ENCODE measurements at places on chromosomes 13 and 19.

DNA sequence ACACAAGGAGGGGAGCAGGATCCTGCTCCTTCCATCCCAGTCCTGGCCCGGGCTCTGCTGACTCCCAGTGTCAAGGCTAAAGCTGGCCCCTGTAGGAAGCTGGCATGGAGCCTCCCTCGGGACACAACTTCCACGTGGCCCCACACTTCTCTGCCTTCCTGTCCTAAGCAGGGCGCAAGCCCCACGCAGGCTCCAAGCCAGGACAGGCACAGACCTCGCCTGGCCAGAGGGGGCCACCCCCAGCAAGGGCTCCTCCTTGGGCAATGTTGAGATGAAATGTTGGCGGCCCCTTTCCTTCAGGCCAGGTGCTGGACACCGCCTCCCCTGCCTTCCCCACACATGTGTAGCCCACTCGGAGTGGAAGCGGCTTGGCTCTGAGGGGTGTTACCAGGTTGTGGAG, 66.6 kb downstream of the COL4A1 start:
- no peak for DNase-seq

- peak; percentile 34 for DNase-seq
Measured at GRCh38 chr13:75326173-75327134, 155.5 kb downstream of the TBC1D4 start.

- DNase-seq = no peak
Measured at GRCh38 chr13:113973218-113974164, at the start of gene C13orf46. Gene C13orf46, minus strand, starts transcription at chr13:113974076. Its CDS starts 79 bp downstream, at chr13:113973997.

GRCh38 chr13:59997976-59998375, 165.8 kb downstream of the DIAPH3 start:
- DNase-seq = no peak

- DNase-seq = no peak
Measured at GRCh38 chr19:47520839-47521238, 6.0 kb upstream of the NAPA start.

GRCh38 chr19:19687090-19687489, 18.5 kb downstream of the ZNF101 start:
- no peak for DNase-seq

DNA sequence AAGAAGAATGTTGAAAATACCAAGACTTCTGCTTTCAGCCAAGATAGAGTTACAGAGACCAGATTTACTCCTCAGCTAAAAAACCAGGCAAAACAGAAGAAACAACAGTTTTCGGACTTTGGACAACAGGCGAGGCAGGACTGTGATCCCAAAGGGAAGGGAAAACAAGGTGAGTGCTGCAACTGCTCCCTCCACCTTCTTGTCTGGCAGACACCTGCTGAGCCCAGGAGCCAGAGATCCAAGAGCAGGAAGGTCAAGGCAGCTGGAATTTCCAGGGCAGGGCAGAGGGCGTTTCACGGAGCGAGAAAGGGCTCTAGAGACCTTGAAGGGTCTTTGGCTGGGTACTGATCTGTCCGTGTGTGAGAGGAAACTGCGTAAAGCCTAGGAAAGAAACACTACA, 32.9 kb upstream of the SLC7A9 start:
- no peak for DNase-seq

- no peak for DNase-seq
Measured at GRCh38 chr13:56713656-56714055, 427.1 kb upstream of the PRR20A start.

DNA sequence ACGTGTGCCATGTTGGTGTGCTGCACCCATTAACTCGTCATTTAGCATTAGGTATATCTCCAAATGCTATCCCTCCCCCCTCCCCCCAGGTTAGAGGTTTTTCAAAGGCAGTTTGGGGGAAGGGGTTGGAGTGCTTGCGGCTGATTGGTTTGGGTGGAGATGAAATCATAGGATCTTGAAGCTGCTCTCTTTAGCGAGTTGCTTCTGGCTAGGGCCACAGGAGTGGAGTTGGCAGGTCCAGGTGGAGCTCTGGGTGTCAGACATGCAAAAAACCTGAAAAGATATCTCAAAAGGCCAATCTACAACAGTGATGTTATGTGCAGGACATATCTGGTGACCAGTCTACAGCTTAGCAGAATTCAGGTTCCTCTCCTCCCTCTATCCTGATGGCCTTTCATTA, 32.6 kb upstream of the CXCL17 start:
- DNase-seq = no peak

- no peak for DNase-seq
Measured at GRCh38 chr13:31945202-31945961, 86.2 kb upstream of the FRY start.

DNA sequence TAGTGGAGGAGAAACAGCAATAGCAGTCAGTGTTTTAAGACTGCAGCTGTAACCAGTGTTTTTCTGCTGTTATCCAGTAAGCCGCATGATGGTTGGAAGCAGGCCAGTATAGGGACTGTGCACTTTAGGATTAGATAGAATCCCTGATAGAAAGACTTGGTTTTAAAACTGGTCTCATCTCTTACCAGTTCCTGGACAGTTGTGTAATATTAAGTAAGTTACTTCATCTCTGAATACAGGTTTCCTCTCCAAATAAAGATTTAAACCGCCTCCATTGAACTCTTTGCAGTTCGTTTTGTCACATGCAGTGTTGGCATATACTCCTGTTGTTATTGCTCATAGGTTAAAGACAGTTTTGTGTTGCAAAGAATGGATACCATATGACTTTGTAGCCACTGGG, 25.6 kb downstream of the URI1 start:
- no peak for DNase-seq

DNA sequence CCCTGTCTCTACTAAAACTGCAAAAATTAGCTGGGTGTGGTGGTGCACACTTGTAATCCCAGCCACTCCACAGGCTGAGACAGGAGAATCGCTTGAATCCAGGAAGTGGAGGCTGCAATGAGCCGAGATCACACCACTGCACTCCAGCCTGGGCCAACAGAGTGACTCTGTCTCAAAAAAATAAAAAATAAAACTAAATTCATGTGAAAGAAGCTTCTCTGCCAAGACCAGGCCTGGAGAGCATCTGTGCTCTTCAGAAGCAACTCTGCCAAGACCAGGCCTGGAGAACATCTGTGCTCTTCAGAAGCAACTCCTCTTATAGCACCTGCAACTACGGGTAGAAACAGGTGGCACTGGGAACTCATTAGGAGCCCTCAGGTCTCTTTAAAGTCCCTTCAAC, 37.7 kb downstream of the CRYL1 start:
- DNase-seq = no peak

GRCh38 chr19:54352546-54352945, 12.2 kb downstream of the LAIR1 start:
- DNase-seq = no peak

GRCh38 chr13:108944760-108945159, 315.3 kb downstream of the MYO16 start:
- DNase-seq = no peak

DNA sequence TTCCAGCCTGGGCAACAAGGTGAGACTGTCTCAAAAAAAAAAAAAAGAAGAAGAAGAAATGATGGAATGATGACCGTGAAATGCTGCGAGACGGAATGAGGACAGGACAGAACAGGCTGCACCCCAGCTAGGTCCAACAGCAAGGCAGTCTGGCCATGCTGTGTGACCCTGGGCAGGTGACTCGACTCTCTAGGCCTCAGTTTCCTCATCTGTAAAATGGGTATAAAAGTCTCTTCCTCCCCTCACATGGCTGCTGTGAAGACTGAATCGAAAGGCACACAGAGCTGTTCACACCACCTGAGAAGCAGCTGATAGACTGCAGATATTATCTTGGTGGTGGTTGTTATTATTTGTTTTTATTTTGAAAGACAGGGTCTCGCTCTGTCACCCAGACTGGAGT, 22.3 kb downstream of the PTPRS start:
- DNase-seq = no peak

DNA sequence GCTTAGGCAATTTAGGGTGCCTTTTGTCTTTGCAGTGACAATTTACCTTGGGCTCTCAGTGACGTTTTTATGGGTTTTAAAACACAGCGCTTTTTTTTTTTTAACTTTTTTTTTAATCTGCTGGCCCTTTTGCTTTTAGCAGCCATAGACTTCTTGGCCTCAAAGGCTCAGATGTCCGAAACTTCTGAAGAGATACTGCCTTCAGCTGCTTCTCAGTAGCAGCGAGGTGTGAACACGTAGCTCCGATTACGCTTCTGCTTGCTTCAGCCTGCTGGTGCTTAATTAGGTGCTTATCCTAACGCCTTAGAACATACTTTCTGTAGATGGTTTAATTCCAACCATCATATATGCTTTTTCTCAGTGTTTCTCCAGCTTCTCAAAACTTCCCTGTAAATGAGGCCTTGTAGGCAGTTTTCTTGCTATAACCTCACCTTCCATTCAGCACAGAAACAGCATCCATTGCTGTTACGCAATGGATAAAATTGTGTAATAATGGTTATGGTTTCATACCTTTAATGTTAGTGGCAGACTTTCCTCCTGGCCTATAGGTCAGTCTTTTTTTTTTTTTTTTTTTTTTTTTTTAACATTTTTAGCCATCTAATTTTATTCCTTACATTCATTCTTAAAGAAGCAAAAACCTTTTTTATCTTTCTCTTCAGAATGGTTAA, 723.9 kb downstream of the GPC5 start:
- DNase-seq = no peak

GRCh38 chr13:48629277-48629676, 24.5 kb upstream of the CYSLTR2 start:
- no peak for DNase-seq

GRCh38 chr13:29969286-29969685, 118.9 kb upstream of the UBL3 start:
- no peak for DNase-seq

- DNase-seq = no peak
Measured at GRCh38 chr19:48724796-48725753, 5.5 kb upstream of the MAMSTR start.

GRCh38 chr19:51356159-51356801, 9.9 kb downstream of the ETFB start:
- no peak for DNase-seq

GRCh38 chr13:72431981-72432682, 295.3 kb downstream of the MZT1 start:
- DNase-seq = no peak

DNA sequence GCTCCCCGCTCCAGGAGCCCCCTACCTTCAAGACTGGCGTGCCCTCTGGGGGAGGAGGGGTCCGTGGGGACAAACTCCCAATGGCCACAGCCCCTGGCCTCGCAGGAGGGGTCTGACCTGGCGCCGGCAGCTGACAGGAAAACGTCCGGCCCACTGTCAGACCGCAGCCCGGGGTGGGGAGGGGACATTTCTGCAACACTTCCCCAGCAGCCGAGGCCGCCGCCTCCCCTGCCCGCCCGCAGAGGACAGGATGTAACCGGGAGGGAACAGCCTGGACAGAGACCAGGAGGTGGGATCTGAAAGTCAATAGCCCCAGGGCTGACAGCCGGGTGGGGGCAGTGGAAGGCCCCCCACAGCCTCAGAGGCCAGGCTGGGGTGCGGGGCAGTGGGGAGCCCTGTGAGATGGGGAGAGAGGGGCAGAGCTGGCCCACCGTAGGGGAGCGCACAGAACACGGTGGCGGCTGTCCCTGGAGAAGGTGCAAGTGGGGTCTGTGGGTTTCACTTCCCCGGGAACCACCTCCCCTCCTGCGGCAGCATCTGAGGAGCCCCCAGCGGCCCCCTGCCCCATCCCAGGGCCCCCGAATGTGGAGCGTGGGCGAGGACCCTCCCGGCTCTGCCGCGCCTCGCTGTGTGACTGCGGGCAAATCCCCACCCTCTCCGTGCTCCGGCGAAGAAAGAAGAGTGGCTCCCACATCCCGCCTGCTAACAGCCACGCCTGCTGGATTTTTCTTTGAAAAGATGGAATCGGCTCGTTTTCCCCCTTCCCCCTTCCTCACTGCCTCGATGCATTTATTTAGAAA, at the start of gene PEAK3:
Gene PEAK3 (minus strand): TSS at position 114 of the 800 bp plus-strand sequence. CDS start 1,244 bp downstream, outside the sequence.
- no peak for DNase-seq

GRCh38 chr13:73729046-73729445, 405.2 kb downstream of the KLF12 start:
- no peak for DNase-seq

- DNase-seq = peak; percentile 62
Measured at GRCh38 chr19:13784731-13785452, 10.4 kb upstream of the ZSWIM4 start.

GRCh38 chr19:45716359-45717130, 14.2 kb downstream of the FBXO46 start:
- DNase-seq = peak; percentile 11

- no peak for DNase-seq
Measured at GRCh38 chr19:33740811-33741396, 55.8 kb upstream of the KCTD15 start.

DNA sequence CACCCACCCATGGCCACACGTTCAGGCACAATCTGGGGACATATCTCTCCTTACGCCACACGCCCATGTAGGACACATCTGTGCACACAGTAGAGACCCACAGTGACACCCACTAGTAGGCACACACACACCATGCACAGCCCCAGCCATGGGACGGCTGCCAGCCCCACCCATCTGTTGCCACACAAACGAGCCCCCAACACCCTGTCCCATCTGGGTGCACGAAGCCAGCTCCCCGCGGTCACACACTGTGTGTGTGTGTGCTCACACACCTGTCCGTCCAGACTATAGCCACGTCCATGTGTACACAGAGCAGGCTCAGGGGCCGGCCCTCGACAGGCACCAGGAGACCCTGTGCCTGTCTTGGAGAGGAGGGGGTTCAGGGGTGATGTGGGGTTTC, 10.6 kb downstream of the ERFL start:
- DNase-seq = no peak

DNA sequence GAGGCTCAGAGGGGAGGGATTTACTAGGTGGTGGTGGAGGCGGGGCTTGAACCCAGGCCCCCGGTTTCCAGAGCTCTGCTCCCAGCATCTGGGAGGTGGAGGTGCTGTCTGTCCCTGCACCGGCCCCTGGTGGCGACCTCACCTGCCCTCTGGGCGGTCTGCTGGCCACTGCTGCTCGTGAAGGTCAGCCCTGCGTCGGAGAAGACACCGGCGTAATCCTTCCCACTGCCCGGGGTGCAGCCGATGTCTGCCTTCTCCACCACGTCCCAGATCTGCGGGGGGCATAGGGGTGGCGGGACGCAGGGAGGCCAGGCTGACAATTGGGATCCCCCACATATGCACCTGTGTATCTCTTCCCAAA, 12.8 kb downstream of the C3 start:
- no peak for DNase-seq

DNA sequence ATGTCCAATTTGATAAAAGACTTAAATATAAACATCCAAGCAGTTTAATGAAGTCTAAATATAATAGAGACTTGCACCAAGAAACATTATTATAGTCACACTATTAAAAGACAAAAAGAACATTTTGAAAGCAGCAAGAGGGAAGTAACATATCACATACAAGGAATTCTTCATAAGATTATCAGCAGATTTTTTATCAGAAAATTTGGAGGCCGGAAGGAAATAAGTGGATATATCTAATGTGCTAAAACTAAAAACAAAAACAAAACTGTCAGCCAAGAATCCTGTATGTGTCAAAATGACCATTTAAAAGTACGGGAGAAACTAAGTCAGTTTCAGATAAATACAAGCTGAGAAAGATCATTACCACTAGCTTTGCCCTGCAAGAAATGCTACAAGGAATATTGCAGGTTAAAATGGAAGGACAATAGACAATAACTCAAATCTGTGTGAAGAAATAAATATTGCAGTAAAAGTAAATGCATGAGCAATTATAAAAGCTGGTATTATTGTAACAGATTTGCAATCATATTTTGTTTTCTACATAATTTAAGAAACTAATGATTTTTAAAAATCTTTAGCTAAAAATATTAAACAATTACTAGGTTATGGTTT, 1665.9 kb upstream of the PCDH20 start:
- DNase-seq = no peak
